ENCODE measurements at places on chromosomes 7 and 10.
A peak's percentile ranks its signal among the peaks of the same experiment; 100 is the strongest.

DNA sequence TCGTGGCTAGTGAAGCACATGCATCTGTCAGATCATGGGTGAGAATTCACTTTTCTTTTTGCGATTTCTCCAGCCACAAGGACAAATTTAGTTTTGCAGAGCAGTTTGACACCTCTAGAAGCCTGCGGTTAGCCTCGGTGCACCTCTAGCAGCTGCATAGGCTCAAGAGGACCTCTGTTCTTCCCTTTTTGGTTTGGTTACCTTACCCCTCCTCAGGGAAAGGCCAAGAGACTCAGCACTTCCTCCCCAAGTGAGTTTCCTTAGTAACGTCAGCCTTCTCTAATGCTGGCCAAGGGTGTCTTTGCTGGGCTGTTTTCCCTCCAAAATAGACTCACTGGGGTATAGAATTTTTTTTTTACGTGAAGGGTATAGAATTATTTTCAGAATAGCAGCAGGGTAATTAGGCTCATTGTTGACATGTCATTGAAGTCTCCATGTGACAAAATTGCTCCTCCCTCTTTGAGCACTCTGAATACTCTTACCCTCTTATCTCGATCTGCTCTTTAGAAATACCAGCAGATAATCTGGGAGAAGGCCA lies 97.8 kb downstream of the AUTS2 start:
- no peak for DNase-seq

DNA sequence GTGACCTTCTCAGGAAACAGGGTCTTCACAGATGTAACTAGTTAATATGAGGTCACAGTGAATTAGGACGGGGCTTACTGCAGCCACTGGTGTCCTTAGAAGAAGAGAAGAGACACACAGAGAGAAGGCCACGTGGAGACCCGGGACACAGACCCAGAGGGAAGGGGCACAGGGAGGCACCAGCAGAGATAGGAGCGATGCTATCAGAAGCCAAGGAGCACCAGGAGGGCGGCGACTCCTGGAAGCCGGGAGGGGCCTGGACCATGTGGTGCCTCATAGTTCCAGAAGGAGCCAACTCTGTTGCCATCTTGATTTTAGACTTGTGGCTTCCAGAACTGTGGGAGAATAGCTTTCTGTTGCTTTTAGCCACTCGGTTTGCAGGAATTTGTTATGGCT lies 505.9 kb downstream of the TCERG1L start:
- no peak for DNase-seq

- DNase-seq = no peak
Measured at GRCh38 chr10:31752170-31752569, 176.5 kb downstream of the ARHGAP12 start.

DNA sequence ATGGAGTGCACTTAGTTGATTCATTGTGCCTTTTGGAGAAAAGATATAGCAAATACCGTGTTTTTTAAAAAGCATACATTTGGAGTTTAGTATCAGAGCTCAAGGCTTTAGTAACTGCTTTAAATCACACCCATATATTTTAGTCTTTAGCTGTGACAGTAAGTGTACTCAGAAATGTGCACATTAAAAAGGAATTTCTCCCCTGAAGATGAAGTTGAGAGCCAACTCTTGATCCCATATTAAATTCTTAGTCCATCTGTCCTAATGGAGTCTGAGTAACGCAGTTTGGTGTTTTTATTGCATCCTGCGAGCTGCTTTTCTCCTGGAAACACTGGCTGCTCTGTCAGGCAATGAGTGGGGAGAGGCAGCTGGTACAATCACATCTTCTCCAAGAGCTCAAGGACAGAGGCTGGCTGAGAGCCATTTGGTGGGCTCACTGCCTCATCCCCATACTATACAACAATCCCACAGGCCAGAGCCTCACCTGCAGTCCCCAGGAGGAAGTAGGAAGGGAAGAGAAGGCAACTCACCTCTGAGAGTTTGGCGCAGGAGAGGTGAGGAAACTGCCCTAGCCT lies 473.6 kb upstream of the C7orf33 start:
- no peak for DNase-seq

DNA sequence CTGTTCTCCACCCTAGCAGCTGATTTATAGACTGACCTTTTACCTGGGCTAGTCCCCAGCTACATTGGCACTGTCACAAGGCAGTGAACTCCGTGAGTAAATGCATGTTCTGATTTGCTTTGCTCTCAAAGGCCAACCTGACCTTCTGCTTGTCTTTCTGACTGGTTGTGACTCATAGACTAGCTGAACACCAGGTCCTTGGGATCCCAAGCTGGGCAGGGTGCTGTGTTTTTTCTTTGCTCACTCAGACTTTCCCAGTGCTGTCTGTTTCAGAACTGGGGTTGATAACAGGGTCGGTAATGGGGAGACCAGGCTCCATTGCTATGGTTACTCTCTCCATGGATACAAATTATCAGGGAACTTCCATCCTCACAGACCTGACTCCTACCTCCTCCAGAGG lies 35.0 kb downstream of the EVX1 start:
- DNase-seq = no peak

DNA sequence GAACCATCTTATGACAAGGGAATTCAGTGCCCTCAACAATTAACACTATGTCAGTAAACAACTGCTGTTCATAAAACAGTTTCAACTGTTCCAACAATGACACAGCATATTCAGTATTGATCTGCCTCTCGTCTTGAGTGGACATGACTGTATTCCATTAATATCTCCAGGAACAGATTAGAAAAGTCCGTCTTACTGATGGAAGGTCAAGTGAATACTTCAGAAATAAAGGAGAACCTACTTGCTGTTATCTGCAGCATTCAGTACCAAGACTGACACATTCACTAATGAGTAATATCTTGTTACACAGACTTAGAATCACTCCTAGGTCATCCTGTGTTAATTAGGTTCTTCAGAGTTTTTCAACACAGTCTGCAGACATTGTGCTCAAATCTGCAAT lies 12.1 kb downstream of the KBTBD2 start:
- no peak for DNase-seq

DNA sequence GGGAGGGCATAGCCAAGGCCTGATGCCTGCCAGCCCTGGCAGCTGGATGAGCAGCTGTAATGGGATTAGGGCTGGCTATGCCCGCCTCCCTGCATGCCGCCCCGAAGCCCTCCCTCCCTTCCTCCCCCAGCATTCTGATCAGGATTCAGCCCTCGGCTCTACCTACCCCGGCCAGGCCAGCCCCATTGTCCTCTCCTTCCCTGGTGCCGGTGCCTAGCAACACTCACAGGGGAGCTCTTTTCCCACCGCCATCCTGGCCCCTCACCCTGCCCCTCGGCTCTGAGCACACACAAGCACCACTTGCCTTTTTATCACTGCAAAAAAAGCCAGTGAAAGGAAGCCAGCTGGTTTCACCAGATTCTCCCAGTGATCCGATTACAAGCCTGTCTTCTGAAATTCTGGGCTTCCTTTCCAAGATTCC lies 9.0 kb upstream of the ADCYAP1R1 start:
- DNase-seq = no peak

DNA sequence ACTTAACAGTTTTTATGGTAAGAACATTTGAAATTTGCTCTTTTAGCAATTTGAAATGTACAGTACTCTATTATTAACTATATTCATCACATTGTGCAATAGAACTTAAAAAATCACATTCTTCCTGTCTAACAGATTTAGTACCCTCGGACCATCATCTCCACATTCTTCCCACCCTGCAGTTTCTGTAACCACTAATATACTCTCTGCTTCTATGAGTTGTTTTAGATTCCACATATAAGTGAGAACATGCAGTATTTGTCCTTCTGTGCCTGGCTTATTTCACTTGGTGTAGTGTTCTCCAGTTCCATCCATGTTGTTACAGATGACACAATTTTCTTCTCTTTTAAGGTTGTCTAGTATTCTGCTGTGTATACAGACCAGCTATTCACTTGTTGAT lies 88.9 kb upstream of the SEC61G start:
- no peak for DNase-seq

DNA sequence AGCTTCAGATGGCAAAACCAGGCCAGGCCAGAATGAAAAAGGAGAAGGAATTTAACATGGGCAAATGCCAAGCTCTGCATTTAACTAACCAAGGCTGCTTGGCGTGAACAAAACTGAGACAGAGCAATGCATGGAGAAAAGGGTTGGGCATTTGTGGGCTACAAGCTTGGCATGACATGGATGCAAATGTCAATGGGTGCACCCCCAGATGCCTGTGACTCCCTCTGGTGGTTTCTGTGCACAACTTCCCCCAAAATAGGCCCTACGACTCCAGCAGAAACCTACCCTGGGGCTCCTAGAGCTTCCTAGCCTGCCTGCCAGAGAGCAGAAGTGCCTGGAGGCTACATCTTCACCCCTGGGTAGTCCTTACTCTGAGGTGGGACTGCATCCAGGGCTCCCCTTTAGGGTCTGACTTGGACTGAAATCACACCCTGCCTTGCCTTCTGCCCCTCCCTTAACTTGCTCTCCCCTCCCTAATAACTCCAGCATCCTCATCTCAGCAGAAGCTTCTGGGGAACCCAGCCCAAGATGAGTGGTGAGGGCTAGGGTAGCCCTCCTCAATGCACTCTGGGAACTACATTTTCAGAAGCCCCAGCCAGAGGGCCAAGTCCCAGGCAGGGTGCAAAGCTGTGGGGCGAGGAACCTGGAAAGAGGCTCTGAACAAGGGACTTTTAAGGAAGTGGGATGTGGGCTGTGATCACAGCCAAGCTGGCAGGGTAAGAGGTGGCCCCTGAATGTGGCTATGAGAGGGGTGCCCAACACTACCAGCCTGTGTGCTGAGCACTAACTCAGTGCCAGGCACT lies 11.3 kb downstream of the GPRIN2 start:
- no peak for DNase-seq

DNA sequence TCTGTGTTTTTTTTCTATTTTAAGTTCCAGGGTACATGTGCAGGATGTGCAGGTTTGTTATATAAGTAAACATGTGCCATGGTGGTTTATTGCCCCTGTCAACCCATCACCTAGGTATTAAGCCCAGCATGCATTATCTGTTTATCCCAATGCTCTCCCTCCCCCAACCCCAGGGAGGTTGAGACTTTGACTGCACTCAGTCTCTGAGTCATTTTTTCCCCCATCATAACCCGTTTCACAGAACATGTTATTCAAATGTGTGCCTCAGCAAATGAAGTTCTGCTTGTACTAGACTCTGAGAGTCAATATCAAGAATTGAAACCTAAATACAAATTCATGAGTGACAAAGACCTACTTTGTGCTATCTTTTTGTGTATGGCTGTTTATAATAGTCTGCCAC lies 70.0 kb upstream of the CYP26C1 start:
- no peak for DNase-seq

- no peak for DNase-seq
Measured at GRCh38 chr7:55120501-55121198, 101.8 kb downstream of the EGFR start.

GRCh38 chr7:155277385-155277994 lies 20.2 kb upstream of the INSIG1 start:
- DNase-seq = no peak

DNA sequence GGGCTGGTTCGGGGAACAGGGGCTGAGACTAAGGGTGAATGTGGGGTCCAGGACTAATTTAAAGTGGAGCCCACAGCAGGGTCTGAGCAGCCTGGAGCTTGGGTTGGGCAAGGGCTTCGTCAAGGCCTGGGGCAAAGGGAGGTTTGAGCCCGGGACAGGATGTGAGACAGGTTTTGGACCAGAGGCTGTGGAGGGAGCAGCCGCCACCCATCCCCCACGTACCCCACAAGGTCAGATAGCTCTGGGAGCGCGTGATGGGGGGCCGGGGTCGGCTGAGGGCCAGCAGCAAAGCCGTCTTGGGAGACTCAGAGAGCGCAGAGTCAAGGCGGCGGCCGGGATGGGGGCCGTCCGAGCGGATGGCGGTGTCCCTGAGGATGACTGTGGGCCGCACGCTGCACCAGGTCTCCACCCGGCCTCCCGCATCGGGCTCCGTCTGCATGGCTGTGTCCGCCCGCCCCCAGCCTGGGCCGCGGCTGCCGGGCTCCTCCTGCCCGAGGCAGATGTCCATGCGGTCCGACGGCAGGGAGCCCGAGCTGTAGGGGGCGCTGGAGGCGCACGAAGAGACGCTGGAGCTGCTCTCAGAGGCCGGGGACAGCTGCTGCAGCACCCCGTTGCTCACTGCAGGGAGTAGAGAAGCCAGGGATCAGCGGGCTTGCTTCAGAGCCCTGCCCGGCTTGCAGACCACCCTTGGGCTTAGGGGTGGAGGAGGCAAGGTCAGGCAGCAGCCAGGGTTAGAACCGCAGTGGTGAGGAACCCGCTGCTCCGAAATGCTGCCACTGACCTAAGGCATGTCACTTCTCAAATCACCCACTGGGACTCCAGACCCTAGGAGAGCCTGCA lies 12.1 kb downstream of the PDZD7 start:
- peak; percentile 44 for DNase-seq

- DNase-seq = no peak
Measured at GRCh38 chr10:121293110-121293509, 305.1 kb downstream of the FGFR2 start.

DNA sequence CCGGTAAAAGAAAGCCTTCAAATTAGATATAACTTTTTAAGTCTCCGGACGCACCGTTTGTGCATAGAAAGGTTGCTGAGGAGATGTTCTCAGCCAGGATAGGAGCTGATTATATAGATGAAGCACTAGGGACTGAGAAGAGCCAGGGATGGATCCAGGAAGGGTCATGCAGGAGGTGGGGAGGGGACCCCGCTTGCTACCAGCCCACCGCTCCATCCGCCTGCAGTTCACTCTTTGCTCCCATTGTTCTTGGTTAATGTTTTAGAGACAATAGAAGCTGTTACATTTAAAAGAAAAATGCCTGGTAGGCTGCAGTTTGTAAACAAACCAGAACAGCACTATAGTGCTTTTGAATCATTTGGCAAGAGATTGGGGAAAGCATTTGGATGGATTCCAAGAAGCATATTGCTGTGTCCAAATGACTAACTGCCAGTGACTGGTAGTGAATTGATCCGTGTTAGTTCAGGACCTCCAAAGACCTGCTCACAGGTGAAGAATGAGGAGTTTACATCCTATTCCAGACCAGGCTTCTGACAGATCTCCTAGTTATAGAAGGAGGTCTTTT lies 175.9 kb upstream of the TAC1 start:
- no peak for DNase-seq

DNA sequence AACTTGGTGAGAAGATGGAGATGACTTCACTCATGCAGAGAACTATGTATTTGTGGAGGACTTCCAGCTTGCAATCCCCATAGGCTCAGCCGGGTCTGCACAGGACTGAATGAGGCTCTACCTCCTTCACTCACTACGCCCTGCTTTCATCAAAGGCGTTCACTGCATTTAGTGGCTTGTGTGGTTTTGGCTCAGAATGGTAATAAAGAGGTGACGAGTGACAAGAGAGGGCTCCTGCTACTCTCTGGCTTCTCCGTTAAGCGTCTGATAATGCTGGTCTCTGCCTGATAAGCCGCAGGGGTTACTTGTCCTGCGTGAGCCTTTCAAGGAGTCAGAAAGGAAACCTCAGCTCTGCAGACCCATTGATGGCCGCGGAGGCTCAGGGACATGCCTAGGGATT lies 343.4 kb downstream of the PRPF18 start:
- DNase-seq = no peak

DNA sequence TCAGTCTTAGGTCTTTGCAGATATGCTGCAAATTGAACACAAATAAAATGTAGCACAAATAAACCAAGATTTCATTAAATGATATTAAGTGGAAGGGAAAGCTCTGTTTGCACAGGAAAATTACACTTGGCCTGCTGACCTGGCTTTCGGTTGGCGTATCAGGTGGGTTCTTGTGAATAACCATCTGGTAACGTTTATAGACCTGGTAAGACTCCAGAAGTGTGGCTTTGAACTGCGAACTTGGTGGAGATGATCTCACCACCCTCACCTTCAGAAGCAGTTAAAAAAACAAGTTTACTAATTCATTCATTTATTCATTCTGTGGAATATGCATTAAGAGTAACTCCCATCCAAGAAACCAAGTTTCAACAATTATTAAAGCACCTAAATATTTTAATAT lies 28.1 kb downstream of the ATE1 start:
- no peak for DNase-seq

GRCh38 chr10:77160679-77161078 lies 476.9 kb downstream of the KCNMA1 start:
- no peak for DNase-seq
